ENCODE measurements at places on chromosomes 6 and 20. TPM values are rescaled to one million over a fixed set of nuclear protein-coding genes. Genes with fewer than 3 reads are reported as not detected.
A peak's percentile ranks its signal among the peaks of the same experiment; 100 is the strongest.

Gene MROH8
- 3.2 TPM for total RNA-seq

Gene PDE10A
- 9.8 TPM for total RNA-seq

Gene SNRPB
- total RNA-seq: 112 TPM

Gene GFRA4
- total RNA-seq: not detected

Gene CD93
- total RNA-seq: 0.21 TPM

Gene GATA5
- not detected for total RNA-seq

GRCh38 chr20:23823111-23823510 is 3.4 kb downstream of the CST2 start:
- H3K4me1 ChIP-seq: no peaks in the 10 kb centered on the region
- H3K27ac ChIP-seq: no peak overlapping the region
- no peaks in the 10 kb centered on the region for H3K27me3 ChIP-seq
- no peak overlapping the region for H3K4me3 ChIP-seq
- no peak for DNase-seq

GRCh38 chr6:92864966-92865555 is 554.3 kb downstream of the EPHA7 start:
- H3K27me3 ChIP-seq: peaks cover 3% of the 10 kb centered on the region
- no peaks in the 10 kb centered on the region for H3K4me1 ChIP-seq
- no peak overlapping the region for H3K4me3 ChIP-seq
- H3K27ac ChIP-seq: no peak overlapping the region

DNA sequence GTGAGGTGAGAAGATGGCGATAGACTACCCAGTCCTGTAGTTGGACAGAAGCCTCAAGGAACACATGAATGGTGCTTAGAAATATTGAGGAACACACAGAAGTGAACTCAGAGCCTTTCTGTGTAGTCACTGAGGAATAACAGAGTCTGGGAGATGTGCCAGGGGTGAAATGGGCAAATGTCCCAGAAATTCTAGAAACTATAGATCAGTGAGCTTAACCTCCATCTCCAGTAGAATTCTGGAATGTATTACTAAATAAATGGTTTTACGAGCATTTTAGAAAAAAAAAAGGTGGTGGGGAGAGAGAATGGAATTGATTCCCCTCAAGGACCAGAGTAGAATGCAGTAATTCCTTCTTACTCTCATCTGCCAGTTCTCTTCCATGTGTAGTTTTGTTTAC is 380.0 kb downstream of the LMBRD1 start:
- no peak overlapping the region for H3K4me3 ChIP-seq
- no peak for DNase-seq
- peaks cover 8% of the 10 kb centered on the region for H3K27me3 ChIP-seq
- H3K27ac ChIP-seq: no peak overlapping the region
- H3K4me1 ChIP-seq: no peaks in the 10 kb centered on the region

GRCh38 chr6:31568537-31568961 is 3.5 kb upstream of the LTA start:
- H3K4me1 ChIP-seq: no peaks in the 10 kb centered on the region
- no peak for DNase-seq
- no peak overlapping the region for H3K27ac ChIP-seq
- peaks cover 6% of the 10 kb centered on the region for H3K27me3 ChIP-seq

- no peak for DNase-seq
- no peaks in the 10 kb centered on the region for H3K4me1 ChIP-seq
- H3K27me3 ChIP-seq: no peaks in the 10 kb centered on the region
- H3K36me3 ChIP-seq: no peaks in the 10 kb centered on the region
Observed at GRCh38 chr6:145620088-145620487, 115.2 kb downstream of the EPM2A start.

DNA sequence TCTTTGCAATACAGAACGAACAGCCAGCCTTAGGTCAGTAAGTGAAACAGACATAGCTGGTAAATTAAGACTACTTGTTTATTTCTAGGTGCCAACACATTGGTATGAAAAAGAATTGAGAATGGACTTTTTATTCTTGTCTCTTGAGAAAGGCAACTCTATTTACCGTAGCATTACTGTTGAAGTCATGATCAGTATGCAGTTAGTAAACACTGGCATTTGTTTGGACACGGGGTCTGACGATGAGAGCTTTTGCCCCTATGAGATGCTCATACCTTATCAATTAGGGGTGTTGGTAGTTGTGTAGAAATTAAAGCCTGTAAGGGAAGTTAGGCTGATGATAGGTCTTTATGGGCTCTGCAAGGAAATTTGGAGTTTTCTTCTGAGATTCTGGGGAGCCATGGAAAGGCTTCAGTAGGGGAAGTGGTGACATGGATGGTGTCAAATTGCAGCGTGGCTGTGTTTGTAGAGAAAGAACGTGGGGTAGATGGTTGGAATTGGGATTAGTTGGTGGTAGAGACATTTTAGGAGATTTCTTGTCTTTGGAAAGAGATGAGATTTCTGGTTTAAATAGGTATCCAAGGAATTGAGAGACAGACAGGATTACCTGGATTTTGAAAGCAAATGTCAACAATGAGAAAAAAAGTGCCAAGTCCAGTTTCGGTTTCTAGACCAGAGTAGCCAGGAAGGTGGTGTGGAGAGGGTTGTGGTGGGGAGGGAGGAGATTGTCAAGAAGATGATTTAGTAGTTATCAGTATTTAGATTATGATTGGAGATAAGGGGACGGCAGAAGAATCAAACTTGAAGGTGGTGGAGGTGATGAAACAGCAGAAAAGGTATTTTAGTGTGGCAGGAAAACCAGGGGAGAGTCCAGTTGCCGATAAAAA is 116.6 kb downstream of the JARID2 start:
- DNase-seq: no peak
- no peaks in the 10 kb centered on the region for H3K36me3 ChIP-seq
- H3K4me1 ChIP-seq: peaks cover 39% of the 10 kb centered on the region
- no peak overlapping the region for H3K4me3 ChIP-seq
- H3K27ac ChIP-seq: no peak overlapping the region

- peaks cover 36% of the 10 kb centered on the region for H3K4me1 ChIP-seq
- H3K27ac ChIP-seq: no peak overlapping the region
- peaks cover 1% of the 10 kb centered on the region for H3K27me3 ChIP-seq
- H3K36me3 ChIP-seq: no peaks in the 10 kb centered on the region
- H3K4me3 ChIP-seq: no peak overlapping the region
- no peak for DNase-seq
Observed at GRCh38 chr6:55696501-55696900, 117.5 kb upstream of the HMGCLL1 start.

GRCh38 chr6:109655761-109656262 is 35.2 kb downstream of the AK9 start:
- no peaks in the 10 kb centered on the region for H3K27me3 ChIP-seq
- H3K27ac ChIP-seq: no peak overlapping the region
- peaks cover 2% of the 10 kb centered on the region for H3K4me1 ChIP-seq
- DNase-seq: no peak

DNA sequence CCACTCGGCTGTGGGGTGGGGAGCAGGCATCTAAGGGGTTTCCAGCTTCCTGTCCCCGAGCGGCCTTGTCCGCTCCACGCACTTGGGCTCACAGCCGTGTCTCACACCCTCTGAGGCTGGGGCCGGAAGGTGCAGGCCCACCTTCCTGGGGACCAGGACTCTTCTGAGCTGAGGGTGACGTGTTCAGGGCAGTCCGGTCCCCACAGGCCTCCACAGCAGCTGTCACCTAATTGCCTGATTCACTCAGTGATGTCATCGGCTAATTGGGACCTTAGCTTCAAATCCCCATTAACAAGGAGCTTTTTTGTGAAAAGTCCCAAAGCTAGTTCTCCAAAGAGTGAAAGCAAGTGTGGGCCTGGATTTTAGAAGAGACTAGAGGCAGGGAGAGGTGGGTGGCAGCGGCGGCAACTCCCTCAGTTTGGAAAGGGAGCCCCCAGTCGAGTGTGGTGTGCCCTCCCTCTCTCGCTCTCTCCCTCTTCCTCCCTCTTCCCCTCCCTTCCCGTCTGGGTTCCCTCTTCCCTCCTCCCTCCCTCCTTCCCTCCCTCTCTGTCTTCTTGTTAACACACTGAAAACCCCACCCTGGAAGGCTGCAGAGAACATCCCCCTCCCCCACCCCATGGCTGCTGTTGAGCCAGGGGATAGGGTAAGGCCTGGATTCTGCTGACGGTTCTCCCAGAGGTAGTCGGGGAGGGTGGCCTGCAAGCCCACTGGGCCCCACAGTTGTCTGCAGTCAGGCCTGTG is 39.0 kb downstream of the MYT1 start:
- H3K27ac ChIP-seq: no peak overlapping the region
- DNase-seq: no peak
- peaks cover 17% of the 10 kb centered on the region for H3K27me3 ChIP-seq
- H3K4me1 ChIP-seq: no peaks in the 10 kb centered on the region
- no peak overlapping the region for H3K4me3 ChIP-seq
- H3K36me3 ChIP-seq: no peaks in the 10 kb centered on the region

- peaks cover 2% of the 10 kb centered on the region for H3K36me3 ChIP-seq
- H3K27ac ChIP-seq: no peak overlapping the region
- no peaks in the 10 kb centered on the region for H3K27me3 ChIP-seq
- DNase-seq: no peak
- H3K4me3 ChIP-seq: no peak overlapping the region
Observed at GRCh38 chr6:161228096-161228495, 45.8 kb downstream of the AGPAT4 start.

- peaks cover 6% of the 10 kb centered on the region for H3K36me3 ChIP-seq
- peaks cover 11% of the 10 kb centered on the region for H3K4me1 ChIP-seq
- no peak for DNase-seq
- H3K27me3 ChIP-seq: peaks cover 37% of the 10 kb centered on the region
Observed at GRCh38 chr20:58835231-58835630, 15.5 kb downstream of the GNAS-AS1 start.

DNA sequence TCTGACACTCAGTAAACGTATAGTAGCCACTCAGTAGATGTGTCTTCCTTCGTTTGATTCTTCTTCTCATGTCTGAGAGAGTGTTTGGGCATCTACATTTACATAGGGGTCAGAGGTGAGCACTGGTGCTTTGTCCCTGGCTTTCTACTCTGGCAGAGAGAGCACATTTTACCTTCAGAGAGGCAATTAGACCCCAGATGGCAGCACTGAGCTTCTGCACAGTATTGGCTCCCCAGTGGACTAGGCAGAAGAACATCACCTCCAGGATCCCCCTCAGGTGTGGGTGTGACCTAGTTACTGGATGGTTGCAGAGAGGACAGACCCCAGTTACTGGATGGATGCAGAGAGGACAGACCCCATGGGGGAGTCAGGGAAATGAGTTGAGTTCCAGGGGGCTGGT is 327.2 kb downstream of the DHX35 start:
- no peaks in the 10 kb centered on the region for H3K36me3 ChIP-seq
- H3K27ac ChIP-seq: no peak overlapping the region
- H3K4me3 ChIP-seq: no peak overlapping the region

- no peak for DNase-seq
- H3K27me3 ChIP-seq: peaks cover 5% of the 10 kb centered on the region
- no peaks in the 10 kb centered on the region for H3K36me3 ChIP-seq
- H3K4me3 ChIP-seq: no peak overlapping the region
- H3K27ac ChIP-seq: no peak overlapping the region
Observed at GRCh38 chr20:59591061-59591460, 13.3 kb upstream of the PHACTR3 start.

DNA sequence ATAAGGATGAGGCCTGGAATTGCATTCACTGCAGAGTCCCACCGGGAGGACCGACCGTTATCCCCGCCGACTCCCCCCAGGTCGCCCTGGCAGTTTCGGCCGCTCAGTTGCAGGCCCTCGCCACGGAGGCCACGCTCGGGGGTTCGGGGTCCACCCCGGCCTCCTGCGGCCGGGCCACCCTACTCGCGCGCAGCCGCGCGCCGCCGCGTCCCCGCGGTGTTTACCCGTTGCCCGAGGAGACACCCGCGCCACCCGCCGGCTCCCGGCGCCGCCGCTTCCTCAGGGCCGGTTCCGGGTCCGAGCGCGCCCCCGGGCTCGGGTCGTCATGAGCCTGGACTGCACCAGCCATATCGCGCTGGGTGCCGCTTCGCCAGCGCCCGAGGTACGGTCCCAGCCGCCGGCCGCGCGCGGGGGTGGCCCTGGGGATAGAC is at the start of gene CCDC170:
Gene CCDC170 (plus strand): TSS at position 214 of the 431 bp plus-strand sequence. CDS start 112 bp downstream, at position 326.
- H3K4me1 ChIP-seq: peaks cover 20% of the 10 kb centered on the region
- peak; percentile 87 for DNase-seq
- H3K27ac ChIP-seq: peak within 1 kb of the TSS; percentile 38
- peak within 1 kb of the TSS; percentile 72 for H3K4me3 ChIP-seq

DNA sequence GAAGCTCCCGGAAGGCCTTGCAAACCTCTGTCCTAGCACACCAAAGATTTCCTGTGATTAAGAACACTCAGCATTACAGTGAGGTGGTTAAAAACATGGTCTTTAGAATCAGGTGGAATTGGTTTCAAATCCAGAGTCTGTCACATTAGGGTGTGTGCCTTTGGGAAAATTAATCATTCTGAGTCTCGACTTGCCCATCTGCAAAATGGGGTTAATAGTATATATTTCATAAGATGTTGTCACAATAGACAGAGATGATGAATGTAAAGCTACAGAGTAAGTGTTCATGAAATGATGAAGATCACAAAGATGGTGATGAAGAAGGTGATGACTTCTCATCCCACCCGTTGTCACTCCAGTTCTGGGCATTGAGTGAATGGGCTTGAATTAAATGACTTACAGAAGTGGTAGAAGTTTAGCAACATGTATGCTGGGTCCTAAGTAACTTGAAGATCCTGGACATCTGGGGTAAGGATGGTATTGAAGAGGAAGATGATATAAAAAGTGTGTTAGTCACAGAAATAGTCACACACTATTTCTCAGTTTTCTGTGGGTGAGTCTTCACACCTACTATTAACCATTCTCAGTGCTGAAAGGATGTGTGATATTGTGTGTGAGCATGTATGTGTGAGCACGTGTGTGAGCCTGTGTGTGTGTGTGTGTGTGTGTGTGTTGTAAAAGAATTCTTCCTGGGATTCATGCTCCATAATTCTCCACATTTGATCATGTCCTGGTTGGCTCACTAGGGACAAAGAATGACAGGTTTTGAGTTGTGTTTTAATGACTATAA is 28.0 kb upstream of the NEDD9 start:
- H3K27ac ChIP-seq: no peak overlapping the region
- no peaks in the 10 kb centered on the region for H3K36me3 ChIP-seq
- DNase-seq: no peak
- no peaks in the 10 kb centered on the region for H3K27me3 ChIP-seq
- H3K4me1 ChIP-seq: peaks cover 15% of the 10 kb centered on the region

GRCh38 chr6:64010010-64010409 is 374.4 kb downstream of the PHF3 start:
- no peaks in the 10 kb centered on the region for H3K4me1 ChIP-seq
- no peaks in the 10 kb centered on the region for H3K36me3 ChIP-seq
- DNase-seq: peak; percentile 77
- H3K27ac ChIP-seq: no peak overlapping the region
